SK-MEL-5 (cell line): ENCODE measurements at places on chromosomes 7 and 10. TPM values are rescaled to one million over a fixed set of nuclear protein-coding genes. Genes with fewer than 3 reads are reported as not detected.

Gene NPC1L1
- not detected in 2 replicates for total RNA-seq

Gene ZNF425
- 1.5 and 1.7 TPM in 2 replicates for total RNA-seq

Gene SFMBT2
- total RNA-seq: 2.0 and 2.2 TPM in 2 replicates

Gene SMURF1
- 40.8 and 42.1 TPM in 2 replicates for total RNA-seq

Gene PDSS1
- 16.9 and 17.2 TPM in 2 replicates for total RNA-seq
